GM23248 (cell line): ENCODE measurements at places on chromosomes 3 and 15.
A peak's percentile ranks its signal among the peaks of the same experiment; 100 is the strongest.

- DNase-seq, result peak; percentile 61
Observed at GRCh38 chr15:90558171-90558573, 28.4 kb downstream of the CRTC3 start.

- no peak for DNase-seq
Observed at GRCh38 chr15:33369941-33370622, 59.3 kb downstream of the RYR3 start.

- DNase-seq, result no peak
Observed at GRCh38 chr3:71917545-71917944, 132.6 kb upstream of the PROK2 start.

DNA sequence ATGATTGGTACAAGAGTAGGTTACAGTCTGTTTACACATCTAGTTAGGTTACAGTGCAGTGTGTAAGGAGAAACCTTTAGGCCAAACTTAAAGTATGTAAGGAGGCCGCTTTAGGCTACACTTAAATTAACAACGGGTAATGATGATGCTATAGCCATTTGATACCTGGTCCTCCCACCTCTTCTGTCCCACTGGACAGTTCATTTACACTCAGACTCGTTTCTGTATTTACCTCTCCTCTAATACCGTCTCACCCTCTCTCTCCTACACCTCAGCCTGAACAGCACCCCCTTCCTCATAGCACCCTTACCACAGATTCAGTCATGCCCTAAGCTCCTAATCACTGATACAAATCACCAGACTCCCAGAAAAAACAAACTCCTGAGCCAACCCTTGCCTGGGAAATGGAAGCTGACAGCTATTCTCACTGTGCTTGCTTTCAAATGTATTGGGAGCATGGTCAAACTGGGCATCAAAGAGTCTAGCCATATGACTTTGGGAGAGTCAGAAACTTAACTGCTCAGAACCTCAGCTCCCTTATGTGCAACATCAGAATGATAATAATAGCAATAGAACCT lies 241.3 kb upstream of the SETMAR start:
- no peak for DNase-seq

- no peak for DNase-seq
Observed at GRCh38 chr15:51483520-51483919, 139.1 kb downstream of the DMXL2 start.

DNA sequence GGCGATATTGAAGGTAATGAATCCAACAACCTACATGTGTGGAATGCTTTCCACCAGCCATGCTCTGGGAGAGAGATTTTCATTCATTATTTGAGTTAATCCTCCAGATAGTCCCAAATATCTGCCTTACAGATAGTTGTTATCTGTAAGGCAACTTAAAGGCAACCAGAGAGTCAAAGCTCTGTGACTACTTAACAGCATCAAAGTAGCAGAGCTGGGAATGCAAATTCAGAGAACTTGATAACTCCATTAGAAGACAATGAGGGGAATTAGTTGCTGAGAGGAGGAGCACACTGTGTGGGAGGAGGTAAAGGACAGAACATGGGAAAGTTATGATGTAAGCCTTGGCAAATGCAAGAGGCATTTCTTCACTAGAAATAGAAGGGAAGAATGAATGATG lies 10.5 kb upstream of the CRBN start:
- DNase-seq, result no peak

GRCh38 chr3:152671446-152672319 lies 163.2 kb upstream of the P2RY1 start:
- no peak for DNase-seq

- peak; percentile 38 for DNase-seq
Observed at GRCh38 chr15:88202231-88202630, 54.3 kb downstream of the NTRK3 start.

GRCh38 chr3:43005981-43006380 lies 26.9 kb downstream of the GASK1A start:
- DNase-seq, result no peak

GRCh38 chr3:195162033-195162669 lies 108.8 kb downstream of the XXYLT1 start:
- DNase-seq, result no peak

- no peak for DNase-seq
Observed at GRCh38 chr3:50466177-50466576, 37.3 kb downstream of the CACNA2D2 start.

DNA sequence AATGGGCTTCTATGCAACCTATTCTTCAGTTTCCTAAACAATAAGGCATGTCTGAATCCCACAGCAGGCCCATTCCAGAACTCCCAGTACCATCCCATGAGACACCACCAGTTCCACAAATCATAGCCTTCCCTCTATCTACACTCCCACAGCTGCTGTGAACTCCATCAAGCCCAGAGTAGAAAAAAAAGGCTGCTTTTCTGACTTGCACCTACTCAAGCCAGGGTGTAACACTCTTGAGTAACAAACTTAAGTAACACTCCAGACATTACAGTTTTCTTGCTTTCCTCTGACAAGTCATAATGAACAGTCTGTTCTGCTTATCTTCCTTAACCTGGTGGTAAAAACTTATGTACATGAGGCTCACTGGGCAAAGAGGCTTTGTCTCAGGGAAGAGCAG lies 283.1 kb downstream of the NFKBIZ start:
- DNase-seq, result peak; percentile 17

DNA sequence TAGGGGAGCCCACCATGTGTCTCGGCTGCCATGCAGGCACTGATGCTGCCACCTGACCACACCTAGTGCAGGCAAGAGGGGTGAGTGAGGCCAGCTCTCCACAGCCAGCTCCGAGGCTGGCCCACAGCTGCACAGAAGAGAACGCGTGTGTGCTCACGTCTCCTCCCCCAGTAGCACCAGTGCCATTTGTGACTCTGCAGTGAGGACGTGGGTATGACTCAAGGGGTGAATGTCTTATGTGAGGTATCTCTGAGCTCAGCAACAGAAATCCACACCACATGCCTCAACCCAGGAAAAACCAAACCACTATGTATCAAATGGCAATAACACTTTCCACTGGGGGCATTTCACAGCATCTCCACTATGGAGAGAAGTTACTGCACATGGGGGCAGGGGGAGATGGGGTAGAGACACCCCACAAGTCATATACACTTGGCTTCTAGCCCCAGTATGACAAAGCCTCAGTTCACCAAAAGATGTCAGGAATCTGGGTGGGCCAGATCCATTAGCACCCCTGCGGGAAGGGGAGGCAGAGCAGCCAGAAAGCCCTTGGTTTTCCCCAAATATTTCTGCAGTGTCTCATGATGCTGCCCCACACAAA lies 87.6 kb downstream of the LRIG1 start:
- DNase-seq, result peak; percentile 96

- DNase-seq, result peak; percentile 84
Observed at GRCh38 chr3:113054552-113054951, 63.8 kb downstream of the GTPBP8 start.

GRCh38 chr3:185717121-185717520 lies 107.7 kb downstream of the IGF2BP2 start:
- DNase-seq, result peak; percentile 92

DNA sequence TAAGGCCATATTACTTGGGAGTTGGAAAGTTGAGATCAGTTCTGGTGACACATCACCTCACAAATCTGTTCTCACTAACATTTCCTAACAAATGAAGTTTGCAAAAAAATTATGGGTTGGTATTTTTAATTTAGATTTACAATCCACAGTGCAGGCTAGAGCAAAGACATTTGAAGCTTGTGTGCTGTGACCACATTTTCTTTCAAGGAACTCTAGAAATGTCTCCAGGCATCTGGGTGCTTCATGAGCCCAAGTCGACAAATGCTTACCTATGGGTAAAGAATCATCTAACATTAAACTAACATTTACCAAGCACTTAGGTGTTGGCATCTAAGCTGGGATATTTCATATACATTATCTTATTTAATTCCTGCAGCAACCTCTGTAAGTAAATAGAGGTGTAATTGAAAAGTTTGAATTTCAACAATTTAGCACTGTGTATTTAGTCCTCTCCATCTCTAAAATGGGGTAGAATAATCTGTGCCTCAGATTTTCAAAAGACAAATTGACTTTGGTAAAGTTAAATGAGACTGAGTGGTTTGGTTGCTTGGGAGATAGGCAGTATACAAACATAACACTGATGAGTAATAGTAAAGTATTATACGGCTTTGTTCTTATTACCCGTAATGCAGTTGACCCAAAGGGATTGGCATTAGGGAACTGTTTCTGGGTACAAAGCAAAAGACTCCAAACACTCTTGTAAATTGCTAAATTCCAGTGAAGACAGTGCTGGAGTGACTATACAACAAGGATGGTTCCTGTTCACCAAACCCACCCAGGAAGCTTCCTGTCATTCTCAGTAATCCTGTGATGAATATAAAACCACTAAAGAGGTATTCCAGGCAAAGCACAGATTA lies 162.5 kb downstream of the TPRG1 start:
- peak; percentile 74 for DNase-seq

DNA sequence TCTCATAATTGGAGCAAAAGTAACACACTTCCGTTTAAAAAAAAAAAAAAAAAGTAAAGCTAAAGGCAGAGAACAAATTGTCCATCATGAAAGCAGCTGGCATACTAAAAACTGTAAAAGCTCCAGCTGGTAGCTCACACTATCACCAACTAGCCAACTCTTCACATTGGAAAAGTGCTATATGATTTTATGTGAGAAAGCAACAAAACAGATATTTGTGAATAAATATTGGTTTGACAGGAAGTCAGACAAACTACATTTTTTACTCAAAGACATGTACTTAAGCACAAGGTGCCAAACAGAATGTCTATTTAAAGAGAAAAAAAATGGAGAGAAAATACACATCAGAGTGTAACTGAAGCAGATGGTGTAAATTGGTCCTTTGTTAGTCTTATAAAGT lies 231.2 kb upstream of the CADM2 start:
- no peak for DNase-seq

- peak; percentile 51 for DNase-seq
Observed at GRCh38 chr15:63075015-63075983, 32.8 kb downstream of the TPM1 start.

DNA sequence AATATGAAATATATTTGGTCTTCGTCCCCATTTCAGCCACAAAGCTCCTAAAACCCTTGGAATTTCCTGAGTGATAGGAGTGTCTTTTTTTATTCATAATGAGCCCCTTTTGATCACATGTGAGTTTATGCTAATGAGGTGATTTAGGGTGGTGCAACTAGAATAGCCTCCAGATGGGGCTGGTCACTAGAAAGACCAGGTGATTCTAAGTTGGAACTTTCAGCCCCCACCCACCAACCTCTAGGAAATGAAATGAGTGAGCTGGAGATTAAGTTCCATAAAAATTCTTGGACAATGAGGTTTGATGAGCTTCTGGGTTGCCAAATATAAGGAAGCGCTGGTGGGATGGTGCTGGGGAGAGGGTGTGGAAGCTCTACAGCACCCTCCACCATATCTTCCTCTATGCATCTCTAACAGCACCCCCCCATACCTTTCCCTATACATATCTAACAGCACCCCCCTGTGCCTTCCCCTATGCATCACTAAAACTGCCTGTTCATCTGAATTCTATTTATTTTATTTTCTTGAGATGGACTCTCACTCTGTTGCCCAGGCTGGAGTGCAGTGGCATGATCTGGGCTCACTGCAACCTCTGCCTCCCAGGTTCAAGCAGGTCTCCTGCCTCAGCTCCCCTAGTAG lies 2.1 kb upstream of the SMCO1 start:
- DNase-seq, result no peak

DNA sequence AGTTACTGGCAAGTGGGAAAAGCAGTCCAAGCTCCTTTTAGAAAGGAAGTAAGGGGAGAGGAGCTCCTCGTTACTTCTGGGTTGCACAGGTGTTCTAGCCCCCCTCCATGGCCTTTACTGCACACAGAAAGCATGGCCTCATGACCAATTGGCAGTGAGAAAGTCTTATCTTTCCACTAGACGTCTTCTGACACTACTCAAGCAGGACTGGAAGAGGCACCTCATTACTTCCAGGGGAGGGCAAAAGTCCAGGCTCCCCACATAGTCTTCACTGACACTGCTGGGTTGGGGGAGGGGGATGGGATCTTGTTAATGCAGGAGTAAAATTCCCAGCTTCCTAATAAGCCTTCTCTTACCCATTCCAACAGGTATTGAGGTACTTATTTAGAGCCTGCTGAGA lies 27.6 kb upstream of the TM2D3 start:
- DNase-seq, result no peak

- DNase-seq, result no peak
Observed at GRCh38 chr15:64637412-64637811, 138.0 kb downstream of the RBPMS2 start.

DNA sequence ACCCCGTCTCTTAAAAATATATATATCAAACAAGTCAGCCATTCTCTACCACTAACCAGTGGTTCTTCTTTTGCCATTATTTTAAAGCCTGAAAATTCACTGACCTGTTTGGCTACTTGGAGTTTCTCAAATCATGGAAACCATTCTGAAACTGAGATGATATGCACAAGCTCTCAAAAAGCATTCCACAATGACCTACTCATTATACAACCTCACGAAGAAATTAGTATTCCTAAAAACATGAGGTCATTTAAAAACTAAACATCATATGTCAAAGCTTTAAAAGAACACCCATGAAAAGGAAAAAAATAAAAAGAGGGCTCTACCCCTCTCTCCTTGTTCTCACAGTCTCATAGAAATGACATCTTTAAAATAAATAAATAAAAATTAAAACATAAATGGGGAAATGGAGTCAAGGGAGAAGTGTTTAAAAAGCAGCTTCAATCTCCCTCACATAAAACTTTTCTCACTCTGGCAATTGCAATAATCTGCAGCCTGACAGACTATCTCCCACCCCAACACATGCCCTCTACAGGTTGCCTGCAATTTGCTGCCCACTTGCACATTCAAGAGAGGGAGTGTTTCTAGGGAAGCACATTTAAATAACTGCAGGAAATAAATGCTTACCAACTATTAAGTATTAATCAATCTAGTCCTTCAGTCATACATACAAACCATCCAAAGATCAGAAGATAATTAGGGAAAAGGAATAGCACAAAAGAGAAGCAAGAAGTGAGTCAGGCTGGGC lies 73.3 kb downstream of the TRANK1 start:
- no peak for DNase-seq

DNA sequence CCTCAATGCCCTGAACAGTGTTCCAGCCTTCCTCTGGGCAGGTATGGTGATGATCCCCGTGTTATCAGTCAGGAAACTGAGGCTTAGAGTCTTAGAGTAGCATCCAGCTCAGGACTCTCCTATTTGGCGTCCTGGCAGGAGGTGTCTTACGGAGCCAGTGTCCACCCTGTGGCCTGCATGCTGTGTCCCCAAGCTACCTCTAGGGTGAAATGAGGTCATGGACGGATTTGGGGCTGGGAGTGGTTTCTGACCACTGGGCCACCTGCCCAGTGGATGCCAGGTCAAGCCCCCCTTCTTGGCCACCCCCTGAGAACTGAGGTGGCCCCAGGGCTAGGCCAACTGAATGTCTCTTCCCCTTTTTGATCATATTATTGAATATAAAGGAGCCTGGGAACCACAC lies 27.2 kb upstream of the SLC6A6 start:
- no peak for DNase-seq

DNA sequence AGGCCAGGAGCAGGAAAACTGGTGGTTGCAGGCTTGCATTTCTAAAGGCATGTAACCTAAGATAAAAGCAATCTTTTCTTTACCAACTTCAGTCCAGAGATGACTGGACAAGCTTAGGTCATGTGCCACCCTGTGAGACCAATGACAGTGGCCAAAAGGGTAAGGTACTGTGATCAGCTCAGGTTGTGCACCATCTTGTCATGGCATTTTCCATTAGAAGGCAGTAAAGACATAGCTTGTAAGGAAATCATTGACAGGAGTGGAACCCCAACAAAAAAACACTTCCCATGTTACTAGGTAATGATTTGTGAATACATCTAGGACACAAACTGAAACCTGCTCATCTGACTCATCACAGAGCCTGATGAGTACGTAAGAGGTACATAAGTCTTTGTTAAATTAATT lies 35.2 kb downstream of the SSR3 start:
- DNase-seq, result no peak

- DNase-seq, result peak; percentile 92
Observed at GRCh38 chr15:70863450-70864218, 9.7 kb upstream of the LARP6 start.
